ENCODE measurements at places on chromosomes 2 and 18.

GRCh38 chr2:216002693-216003092 is 10.7 kb downstream of the MREG start:
- DNase-seq: no peak

GRCh38 chr2:68738906-68739594 is 4.4 kb downstream of the ARHGAP25 start:
- no peak for DNase-seq

- no peak for DNase-seq
Measured at GRCh38 chr2:18910843-18911242, 321.5 kb upstream of the NT5C1B start.

DNA sequence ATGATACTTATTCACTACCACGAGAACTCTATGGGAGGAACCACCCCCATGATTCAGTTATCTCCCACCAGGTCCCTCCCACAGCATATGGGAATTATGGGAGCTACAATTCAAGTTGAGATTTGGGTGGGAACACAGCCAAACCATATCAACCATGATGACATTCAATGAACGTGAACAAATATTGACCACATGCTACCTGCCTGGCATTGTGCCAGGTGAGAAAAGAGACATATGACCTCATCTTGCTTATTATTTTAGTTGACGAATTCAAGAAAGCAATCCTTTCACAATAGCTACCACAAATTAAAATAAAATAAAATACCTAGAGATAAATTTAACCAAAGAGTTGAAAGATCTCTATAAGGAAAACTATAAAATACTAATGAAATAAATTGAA is 286.5 kb upstream of the CRIM1 start:
- DNase-seq: no peak

DNA sequence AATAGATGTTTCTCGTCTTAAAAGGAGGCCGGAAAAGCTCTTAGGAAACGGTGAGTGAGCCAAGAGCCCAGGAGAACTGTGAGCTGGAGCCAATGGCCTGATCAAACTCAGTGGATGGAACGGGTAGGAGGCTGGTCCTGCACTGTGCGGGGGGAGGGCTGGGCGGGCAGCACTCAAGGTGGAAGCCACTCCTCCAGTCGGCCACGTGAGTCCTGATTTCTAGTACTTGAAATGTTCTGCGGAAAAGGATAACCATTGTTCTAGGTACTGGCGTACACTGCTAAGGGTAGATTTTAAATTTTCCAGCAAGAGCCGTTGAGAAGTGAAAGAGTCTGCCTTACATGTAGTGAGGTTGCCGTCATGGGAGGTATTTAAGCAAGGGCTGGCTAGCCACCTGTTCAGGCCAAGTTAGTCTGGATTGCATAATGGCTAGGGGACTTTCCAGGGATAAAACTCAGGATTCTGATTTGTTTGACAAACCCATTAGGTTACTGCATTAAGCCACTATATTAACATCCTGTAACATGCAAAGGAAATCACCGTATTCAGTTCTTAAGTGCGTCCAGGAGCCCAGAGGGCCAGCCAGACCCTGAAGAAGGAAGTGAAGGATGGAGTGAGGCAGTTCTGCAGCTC is 51.3 kb upstream of the ODC1 start:
- no peak for DNase-seq

GRCh38 chr2:232058931-232059330 is 97.4 kb downstream of the DIS3L2 start:
- no peak for DNase-seq

DNA sequence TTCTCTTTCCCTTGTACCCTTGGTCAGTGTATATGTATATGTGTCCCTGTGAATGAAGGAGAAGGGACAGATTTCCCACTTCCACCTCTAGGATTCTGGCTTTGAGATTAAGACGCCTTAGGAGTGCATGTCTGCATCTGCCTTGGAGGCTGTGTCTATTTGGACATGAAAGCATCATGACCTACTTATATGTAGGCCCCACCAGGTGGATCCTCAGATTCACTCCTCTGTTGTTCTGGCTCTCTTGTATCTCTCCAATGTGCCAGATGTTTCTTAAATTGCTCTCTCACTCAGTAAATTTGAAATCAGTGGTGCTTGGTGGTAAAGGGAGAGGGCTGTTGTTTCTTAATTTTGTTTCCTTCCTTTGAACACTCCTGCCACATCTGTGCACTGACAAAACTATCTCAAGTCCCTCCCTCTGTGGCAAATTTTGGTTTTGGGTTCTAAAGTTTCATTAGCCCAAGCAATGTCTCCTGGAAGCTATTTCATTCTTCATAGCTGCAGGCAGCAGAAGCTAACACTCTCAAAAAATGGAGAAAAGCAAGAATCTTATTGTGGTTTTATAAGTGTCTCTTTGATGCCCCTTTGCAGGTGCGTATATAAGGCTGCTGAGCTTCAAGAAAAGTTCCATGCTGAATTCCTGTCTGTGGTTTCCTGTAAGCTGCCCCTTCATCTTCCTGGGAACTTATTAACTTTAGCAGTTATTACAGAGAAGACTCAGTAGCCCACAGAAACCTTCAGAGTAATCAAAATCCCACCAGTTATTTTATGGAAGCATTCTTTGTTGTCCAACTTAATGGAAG is 179.7 kb upstream of the SETBP1 start:
- DNase-seq: no peak

DNA sequence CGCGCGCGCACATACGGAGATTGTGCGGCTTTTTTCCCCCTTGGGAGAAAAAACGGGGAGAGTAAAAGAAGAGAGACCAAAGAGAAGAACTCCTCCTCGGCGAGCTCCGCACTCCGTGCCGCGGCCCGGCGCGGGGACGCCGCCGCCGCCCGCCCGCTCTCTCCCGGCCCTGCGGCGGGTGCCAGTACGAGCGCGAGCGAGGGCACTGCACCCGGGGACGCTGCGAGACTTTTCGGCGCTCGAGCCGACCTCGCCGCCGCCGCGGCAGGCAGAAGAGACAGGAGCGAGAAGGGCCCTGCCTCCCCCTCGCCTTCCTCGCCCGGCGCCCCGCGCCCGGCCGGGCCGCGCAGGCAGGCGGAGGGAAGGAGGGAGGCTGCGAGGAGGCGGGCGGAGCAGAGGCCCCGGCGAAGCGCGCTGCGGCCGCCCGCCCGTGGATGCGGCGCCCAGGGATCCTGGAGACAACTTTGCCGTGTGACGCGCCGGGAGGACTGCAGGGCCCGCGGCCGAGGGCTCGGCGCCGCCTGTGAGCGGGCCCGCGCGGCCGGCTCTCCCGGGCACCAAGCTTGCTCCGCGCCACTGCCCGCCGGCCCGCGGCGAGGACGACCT is 857 bp upstream of the INHBB start:
- DNase-seq: no peak

DNA sequence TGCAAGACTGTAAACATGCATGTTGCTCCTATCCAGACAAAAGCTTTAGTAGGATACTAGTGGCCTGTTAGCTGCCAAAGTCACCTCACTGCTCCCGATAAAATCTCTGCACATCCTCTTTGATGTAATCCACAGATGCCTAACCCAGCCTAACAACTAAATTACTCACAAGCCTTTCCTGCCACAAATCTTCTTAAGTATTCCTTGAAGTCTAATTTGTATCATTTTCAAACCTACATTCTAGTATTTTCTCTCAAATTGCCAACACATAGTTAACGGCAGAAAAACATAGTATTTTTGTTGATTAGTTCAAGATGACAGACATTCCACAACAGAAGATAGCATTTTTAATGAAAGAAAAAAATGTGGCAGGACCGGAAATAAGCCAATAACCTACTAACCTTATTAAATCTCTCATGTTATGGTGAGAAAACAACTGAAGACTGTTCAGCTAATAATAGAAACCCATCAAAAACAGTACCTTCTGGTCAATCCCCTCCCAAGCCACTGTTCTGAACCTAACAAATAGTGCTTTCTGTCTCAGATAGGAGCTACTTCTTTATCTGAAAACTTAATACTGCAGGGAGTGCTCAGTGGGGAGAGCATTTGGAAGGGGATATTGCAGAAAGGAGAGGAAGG is at the start of gene MPP4:
MPP4 (minus strand) TSS at position 57 of the 639 bp plus-strand sequence. CDS start 4,690 bp downstream, outside the sequence.
- DNase-seq: no peak

- no peak for DNase-seq
Measured at GRCh38 chr18:73446502-73446901, 578.7 kb upstream of the NETO1 start.

- no peak for DNase-seq
Measured at GRCh38 chr2:5546181-5546580, 146.0 kb upstream of the SOX11 start.

GRCh38 chr18:24052053-24052452 is 37.5 kb downstream of the TTC39C start:
- no peak for DNase-seq
